ENCODE measurements at places on chromosomes 4 and X.

GRCh38 chr4:181877329-181877848, 365.8 kb upstream of the TENM3 start:
- H3K36me3 ChIP-seq = no peaks in the 10 kb centered on the region
- H3K27me3 ChIP-seq = no peaks in the 10 kb centered on the region
- DNase-seq = no peak

GRCh38 chrX:82141942-82142341, 940.0 kb downstream of the SH3BGRL start:
- peak; percentile 35 for DNase-seq
- no peaks in the 10 kb centered on the region for H3K27me3 ChIP-seq
- no peak overlapping the region for H3K27ac ChIP-seq
- H3K4me3 ChIP-seq = peak overlapping the region; percentile 56

GRCh38 chr4:65437102-65437501, 233.2 kb downstream of the EPHA5 start:
- no peaks in the 10 kb centered on the region for H3K27me3 ChIP-seq
- no peaks in the 10 kb centered on the region for H3K4me1 ChIP-seq
- DNase-seq = no peak
- H3K27ac ChIP-seq = no peak overlapping the region
- H3K4me3 ChIP-seq = no peak overlapping the region
- H3K36me3 ChIP-seq = no peaks in the 10 kb centered on the region

DNA sequence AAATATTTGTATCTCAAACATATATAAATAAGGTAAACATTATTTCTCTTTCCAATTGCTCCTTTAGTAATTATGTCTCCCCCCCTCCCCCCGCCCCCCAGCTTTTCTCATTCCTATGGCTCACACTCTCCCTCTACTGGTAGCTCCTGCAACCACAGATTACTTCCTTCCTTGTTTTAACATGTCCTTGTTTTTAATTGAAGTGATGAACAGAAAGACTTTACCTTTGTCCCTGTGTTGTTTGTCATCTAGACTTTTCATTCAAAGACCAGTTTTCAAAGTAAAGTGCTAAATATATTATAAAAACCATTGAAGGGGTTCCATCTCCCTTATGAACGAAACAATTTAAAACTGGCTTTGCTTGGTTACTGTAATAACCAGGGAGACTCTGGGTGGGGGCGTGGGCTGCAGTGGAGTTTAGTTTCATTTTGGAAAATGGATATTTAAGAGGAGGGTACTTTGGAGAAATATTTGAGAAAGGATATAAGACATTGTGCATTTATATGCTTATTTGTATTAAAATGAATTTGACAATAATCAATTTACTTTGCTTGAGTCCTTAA, 352.9 kb downstream of the RAPGEF2 start:
- DNase-seq = no peak
- no peaks in the 10 kb centered on the region for H3K36me3 ChIP-seq
- H3K4me3 ChIP-seq = no peak overlapping the region
- H3K27me3 ChIP-seq = no peaks in the 10 kb centered on the region
- H3K27ac ChIP-seq = no peak overlapping the region

GRCh38 chr4:109079201-109079600, 223.3 kb downstream of the COL25A1 start:
- H3K4me3 ChIP-seq = no peak overlapping the region
- no peak overlapping the region for H3K27ac ChIP-seq
- H3K27me3 ChIP-seq = no peaks in the 10 kb centered on the region
- H3K4me1 ChIP-seq = no peaks in the 10 kb centered on the region
- no peaks in the 10 kb centered on the region for H3K36me3 ChIP-seq

DNA sequence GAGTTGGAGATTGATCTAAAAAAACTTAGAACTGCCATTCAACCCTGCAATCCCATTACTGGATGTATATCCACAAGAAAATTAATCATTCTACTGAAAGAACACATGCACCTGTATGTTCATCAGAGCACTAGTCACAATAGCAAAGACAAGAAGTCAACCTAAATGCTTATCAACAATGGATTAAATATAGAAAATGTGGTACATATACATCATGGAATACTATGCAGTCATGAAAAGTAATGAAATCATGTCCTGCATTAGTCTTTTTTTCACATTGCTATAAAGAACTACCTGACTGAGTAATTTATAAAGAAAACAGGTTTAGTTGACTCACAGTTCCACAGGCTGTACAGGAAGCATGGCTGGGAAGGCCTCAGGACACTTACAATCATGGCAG, 850.5 kb downstream of the TECRL start:
- DNase-seq = no peak
- H3K27ac ChIP-seq = no peak overlapping the region
- H3K27me3 ChIP-seq = no peaks in the 10 kb centered on the region
- no peak overlapping the region for H3K4me3 ChIP-seq
- no peaks in the 10 kb centered on the region for H3K4me1 ChIP-seq

DNA sequence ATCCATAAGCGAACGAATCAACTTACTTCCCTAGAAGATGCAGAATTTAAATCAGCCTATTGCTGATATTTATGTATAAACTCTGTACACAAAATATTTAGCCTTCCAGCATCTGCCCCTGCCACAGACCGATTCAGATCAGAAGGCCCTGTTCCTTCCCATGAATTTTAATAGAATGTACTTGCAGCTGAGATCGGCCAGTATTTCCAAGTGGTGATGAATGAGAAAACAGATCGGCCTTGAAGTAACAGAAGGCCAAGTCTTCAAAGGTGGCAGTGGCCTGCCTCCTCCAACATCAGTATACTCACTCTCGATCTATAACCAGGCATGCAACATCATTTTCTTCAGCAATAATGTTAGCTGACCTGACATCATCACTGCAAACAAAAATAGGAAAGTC, 66.4 kb downstream of the PRKG2 start:
- no peaks in the 10 kb centered on the region for H3K36me3 ChIP-seq
- no peak for DNase-seq
- no peak overlapping the region for H3K27ac ChIP-seq
- H3K4me1 ChIP-seq = peaks cover 7% of the 10 kb centered on the region
- H3K4me3 ChIP-seq = no peak overlapping the region
- peaks cover 1% of the 10 kb centered on the region for H3K27me3 ChIP-seq

GRCh38 chrX:5638572-5638971, 590.1 kb downstream of the NLGN4X start:
- no peak overlapping the region for H3K4me3 ChIP-seq
- DNase-seq = no peak
- H3K27ac ChIP-seq = no peak overlapping the region
- peaks cover 3% of the 10 kb centered on the region for H3K27me3 ChIP-seq

Measured in immature natural killer cell (primary cell).